PC-9 (cell line): ENCODE measurements at places on chromosomes 16 and 17. TPM values are rescaled to one million over a fixed set of nuclear protein-coding genes. Genes with fewer than 3 reads are reported as not detected.

GRCh38 chr16:52547004-52547833 is at the start of gene TOX3:
Gene TOX3, minus strand, starts transcription at chr16:52547143. Its CDS starts 420 bp downstream, at chr16:52546723.
- H3K27ac ChIP-seq, result no peak within 1 kb of the TSS
- no peaks in the 10 kb centered on the region for H3K36me3 ChIP-seq
- H3K27me3 ChIP-seq, result no peaks in the 10 kb centered on the region
- no peak for DNase-seq

Gene SSTR5
- total RNA-seq, result not detected in 2 replicates

GRCh38 chr16:5605404-5605803 is 507.8 kb upstream of the EEF2KMT start:
- DNase-seq, result no peak
- no peak overlapping the region for H3K27ac ChIP-seq
- H3K4me1 ChIP-seq, result no peaks in the 10 kb centered on the region

DNA sequence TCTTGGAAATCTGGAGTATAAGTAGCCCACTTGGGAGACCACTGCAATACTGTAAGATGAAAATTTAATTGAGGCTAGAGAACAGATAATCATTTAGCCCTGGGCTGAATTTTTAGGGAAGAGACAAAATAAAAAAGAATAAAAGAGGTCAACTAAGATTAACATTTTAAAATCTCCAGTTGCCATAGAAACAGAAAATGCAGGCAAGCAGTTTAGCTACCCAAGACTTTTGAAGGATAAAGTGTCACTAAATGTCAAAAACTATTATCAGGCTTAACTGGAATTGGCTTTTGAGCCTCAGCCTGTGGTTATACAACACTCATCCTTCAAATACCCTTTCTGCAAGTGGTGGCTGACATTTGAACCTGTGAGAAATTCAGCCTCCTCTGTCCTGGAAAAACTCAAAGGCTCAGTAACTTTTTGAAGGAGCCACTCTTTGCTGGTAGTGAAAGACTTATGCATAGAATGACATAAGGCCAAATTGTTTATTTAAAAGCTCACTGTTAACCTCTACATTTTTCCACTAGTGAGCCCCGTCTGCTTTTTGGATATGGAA is 220.7 kb upstream of the KCNJ16 start:
- H3K27ac ChIP-seq, result no peak overlapping the region
- peaks cover 31% of the 10 kb centered on the region for H3K4me1 ChIP-seq
- DNase-seq, result no peak
- 0 out of 2 replicates have a peak, but pooled peaks cover 3% of the 10 kb centered on the region for H3K36me3 ChIP-seq
- no peak overlapping the region for H3K4me3 ChIP-seq

GRCh38 chr17:40015005-40015997 is at the start of gene CSF3:
Gene CSF3, plus strand, starts transcription at chr17:40015440. Its CDS starts 35 bp downstream, at chr17:40015475.
- DNase-seq, result no peak
- H3K4me3 ChIP-seq, result no peak within 1 kb of the TSS
- H3K36me3 ChIP-seq, result peaks cover 4% of the 10 kb centered on the region; the same call in 1 of the 2 replicates
- peaks cover 12% of the 10 kb centered on the region for H3K4me1 ChIP-seq

DNA sequence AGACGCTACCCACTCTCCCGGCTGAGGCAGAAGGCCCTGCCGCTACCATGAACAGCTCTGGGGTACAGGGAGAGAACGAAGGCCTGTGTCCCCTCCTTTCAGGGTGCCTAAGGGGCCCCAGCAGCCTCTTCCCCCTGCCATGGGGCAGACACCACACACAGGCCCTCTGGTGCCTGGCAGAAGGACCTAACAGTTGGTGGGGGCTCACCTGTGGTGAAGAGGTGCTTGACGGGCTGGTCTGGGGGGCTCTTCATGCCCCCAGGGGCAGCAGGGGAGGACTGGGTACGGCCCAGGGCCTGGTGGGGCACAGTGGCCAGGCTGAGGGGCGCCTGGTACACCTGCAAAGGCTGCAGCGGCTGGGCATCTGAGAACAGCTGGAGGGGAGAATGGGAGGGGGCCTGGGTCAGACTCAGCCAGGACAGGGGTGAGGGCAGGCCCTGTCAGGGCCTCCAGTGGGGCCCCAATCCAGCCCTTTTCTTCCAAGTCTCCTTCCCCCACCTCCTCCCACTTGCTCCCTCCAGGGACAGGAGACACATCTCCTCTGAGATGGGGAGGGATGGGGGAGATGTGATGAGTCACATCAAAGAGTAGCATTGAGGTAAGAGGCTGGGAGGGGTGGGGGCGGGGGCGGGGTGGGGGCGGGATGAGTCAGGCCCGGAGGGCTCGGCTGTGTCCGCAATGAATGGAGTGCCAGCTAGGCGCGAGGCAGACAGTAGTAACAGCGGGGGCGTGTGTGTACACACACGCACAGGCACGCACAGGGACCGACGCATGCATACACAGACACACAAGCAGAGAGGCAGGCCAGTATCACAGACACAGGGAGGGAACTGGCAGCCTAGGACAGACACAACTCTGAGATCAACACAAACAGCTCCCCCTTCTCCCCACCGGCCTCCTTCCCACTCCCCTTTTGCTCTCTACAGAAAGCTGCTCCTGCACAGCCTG is 16.1 kb downstream of the G6PC3 start:
- peak; percentile 58 for DNase-seq
- no peaks in the 10 kb centered on the region for H3K27me3 ChIP-seq

Gene TAT
- 0.13 and 0.50 TPM in 2 replicates for total RNA-seq

DNA sequence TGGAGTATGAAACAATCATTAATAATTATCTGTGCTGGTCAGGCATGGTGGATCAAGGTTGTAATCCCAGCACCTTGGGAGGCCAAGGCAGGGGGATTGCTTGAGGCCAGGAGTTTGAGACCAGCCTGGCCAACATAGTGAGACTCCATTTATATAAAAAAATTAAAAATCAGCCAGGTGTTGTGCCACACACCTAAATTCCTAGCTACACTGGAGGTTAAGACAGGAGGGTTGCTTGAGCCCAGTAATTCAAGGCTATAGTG is 28.9 kb upstream of the PRKCA start:
- H3K36me3 ChIP-seq, result no peaks in the 10 kb centered on the region
- peaks cover 69% of the 10 kb centered on the region for H3K4me1 ChIP-seq
- H3K27me3 ChIP-seq, result no peaks in the 10 kb centered on the region

- peak overlapping the region; percentile 31; the same call in 1 of the 2 replicates for H3K27ac ChIP-seq
- peaks cover 22% of the 10 kb centered on the region for H3K4me1 ChIP-seq
- peak; percentile 80 for DNase-seq
- no peaks in the 10 kb centered on the region for H3K27me3 ChIP-seq
- H3K36me3 ChIP-seq, result no peaks in the 10 kb centered on the region
Measured at GRCh38 chr17:82003411-82004381, 19.0 kb downstream of the CENPX start.

GRCh38 chr16:71428385-71428784 is 13.5 kb downstream of the TLE7 start:
- no peaks in the 10 kb centered on the region for H3K4me1 ChIP-seq
- no peak for DNase-seq
- no peak overlapping the region for H3K27ac ChIP-seq
- no peaks in the 10 kb centered on the region for H3K36me3 ChIP-seq
- no peak overlapping the region for H3K4me3 ChIP-seq

Gene C16orf96
- 0.13 and 0.15 TPM in 2 replicates for total RNA-seq

DNA sequence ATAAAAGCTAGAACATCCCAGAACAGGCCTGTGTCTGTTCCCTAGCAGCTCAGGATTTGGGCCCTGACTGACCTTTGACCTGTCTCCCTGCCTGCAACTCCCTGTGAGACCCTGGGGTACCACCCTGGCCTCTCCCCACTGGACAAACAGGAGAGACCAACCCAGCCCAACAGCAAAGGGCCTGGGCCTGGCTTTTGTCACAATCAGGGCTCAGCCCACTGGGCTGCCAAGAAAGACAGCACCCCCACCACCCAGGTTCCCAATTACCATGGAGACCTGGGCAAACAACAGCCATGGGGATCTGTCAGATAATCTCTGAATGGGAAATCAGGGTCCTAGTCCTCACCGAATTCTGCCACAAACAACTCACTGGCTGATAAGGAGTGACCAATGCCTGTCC is 11.1 kb downstream of the PLLP start:
- no peak overlapping the region for H3K27ac ChIP-seq
- H3K4me3 ChIP-seq, result no peak overlapping the region
- no peak for DNase-seq
- H3K27me3 ChIP-seq, result no peaks in the 10 kb centered on the region
- H3K4me1 ChIP-seq, result peaks cover 21% of the 10 kb centered on the region

Gene SPATA22
- total RNA-seq, result not detected in 2 replicates

Gene DPEP2
- not detected in 2 replicates for total RNA-seq

DNA sequence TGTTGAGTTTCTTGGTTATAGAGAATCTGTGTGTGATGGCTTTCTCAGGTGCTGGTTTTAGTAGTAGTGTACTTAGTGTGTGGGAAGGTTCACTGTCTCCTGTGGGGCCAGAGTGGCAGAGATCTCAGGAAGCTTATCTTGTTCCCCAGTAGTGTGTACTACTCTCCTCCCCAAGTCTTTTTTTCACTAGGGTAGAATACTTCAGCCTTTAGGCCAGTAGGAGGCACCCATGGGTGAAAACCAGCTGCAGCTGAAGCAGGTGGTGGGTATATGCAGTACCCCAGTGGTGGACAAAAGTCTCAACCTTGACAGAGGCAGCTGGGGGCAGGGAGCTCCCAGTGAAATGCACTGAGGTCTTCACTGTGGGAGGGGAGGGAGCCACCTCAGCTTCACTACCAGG is 109.9 kb downstream of the PHKB start:
- no peaks in the 10 kb centered on the region for H3K27me3 ChIP-seq
- no peak overlapping the region for H3K4me3 ChIP-seq
- peaks cover 17% of the 10 kb centered on the region for H3K4me1 ChIP-seq
- no peak overlapping the region for H3K27ac ChIP-seq

- no peaks in the 10 kb centered on the region for H3K4me1 ChIP-seq
- no peak overlapping the region for H3K27ac ChIP-seq
- no peak for DNase-seq
- H3K36me3 ChIP-seq, result no peaks in the 10 kb centered on the region
Measured at GRCh38 chr17:35519906-35520442, 17.5 kb downstream of the SLFN12L start.
